PC-9 (cell line): ENCODE measurements at places on chromosomes 5 and 9. TPM values are rescaled to one million over a fixed set of nuclear protein-coding genes. Genes with fewer than 3 reads are reported as not detected.
A peak's percentile ranks its signal among the peaks of the same experiment; 100 is the strongest.

Gene SPINK6
- not detected in 2 replicates for total RNA-seq

Gene TAF11L10
- total RNA-seq = not detected in 2 replicates

Gene WWC1
- total RNA-seq = 79.5 and 97.7 TPM in 2 replicates

DNA sequence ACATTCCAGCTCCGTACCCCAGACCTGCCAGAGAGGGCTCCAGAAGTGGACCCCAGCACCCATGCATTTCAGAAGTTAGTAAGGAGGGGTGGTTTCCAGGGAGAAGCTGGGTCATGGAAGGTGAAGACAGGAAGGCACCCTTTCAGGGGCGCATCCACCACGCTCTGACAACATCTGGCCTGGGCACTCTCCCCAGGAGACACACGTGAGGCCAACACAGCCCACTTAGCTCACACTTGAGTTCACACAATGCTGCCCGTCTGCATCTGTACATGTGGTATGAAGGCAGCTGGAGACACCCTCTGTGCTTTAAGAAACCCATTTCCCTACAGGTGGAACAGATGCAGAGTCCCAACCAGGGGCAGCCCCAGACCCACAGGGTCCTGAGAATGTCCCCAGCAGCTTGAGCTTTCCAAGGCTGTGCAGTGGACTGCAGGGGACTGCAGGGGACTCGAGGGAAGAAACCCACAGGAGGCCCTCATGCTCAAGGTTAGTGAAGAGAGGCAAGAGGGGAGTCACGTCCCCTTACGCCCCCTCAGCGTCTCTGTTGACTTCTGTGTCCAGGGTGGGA lies 326.8 kb upstream of the IRX1 start:
- no peaks in the 10 kb centered on the region for H3K36me3 ChIP-seq
- no peak for DNase-seq
- H3K27me3 ChIP-seq = peaks cover 89% of the 10 kb centered on the region
- no peak overlapping the region for H3K4me3 ChIP-seq

GRCh38 chr9:85223506-85224125 lies 518.1 kb downstream of the AGTPBP1 start:
- DNase-seq = no peak
- no peaks in the 10 kb centered on the region for H3K4me1 ChIP-seq
- no peak overlapping the region for H3K27ac ChIP-seq
- H3K36me3 ChIP-seq = no peaks in the 10 kb centered on the region
- H3K4me3 ChIP-seq = no peak overlapping the region

DNA sequence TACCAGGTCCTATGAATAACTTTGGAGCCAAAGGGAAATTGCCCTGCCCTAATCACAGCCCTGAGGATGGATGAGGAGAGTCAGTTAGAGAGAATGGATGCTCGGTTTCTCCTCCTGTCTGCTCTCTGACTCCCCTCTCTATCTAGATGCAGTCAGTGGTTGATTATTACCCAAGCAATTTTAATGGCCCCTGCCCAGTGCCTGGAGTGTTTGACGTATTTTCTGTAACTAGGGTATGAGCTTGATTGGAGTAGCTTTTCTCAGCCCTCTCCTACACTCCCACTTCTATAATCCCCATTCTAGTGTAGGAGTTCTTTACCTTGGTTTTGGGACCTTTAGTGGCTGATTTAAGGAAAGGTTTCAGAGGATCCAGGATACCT lies 60.4 kb downstream of the DOCK2 start:
- H3K27ac ChIP-seq = no peak overlapping the region
- no peak overlapping the region for H3K4me3 ChIP-seq
- no peaks in the 10 kb centered on the region for H3K27me3 ChIP-seq
- DNase-seq = no peak
- no peaks in the 10 kb centered on the region for H3K36me3 ChIP-seq

DNA sequence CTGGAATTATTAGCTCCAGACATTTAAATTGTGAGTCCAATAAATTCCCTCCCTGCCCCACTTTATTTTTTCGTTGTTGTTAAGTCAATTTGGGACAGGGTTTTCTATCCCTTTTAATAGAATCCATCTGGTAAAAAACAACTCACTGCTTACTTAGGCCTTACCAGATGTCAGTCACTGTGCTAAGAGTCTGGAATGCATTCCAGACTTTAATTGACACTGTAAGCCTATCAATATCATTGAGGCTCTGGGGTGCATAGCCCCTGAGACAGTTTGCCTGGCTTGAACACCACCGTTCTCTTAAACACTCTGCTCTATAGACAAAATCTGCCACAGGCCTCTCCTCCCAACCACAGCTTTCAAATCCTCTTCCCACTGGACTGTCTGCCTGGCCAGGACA lies 175.9 kb downstream of the NSG2 start:
- H3K4me3 ChIP-seq = no peak overlapping the region
- peaks cover 56% of the 10 kb centered on the region for H3K27me3 ChIP-seq
- H3K27ac ChIP-seq = no peak overlapping the region
- DNase-seq = no peak

DNA sequence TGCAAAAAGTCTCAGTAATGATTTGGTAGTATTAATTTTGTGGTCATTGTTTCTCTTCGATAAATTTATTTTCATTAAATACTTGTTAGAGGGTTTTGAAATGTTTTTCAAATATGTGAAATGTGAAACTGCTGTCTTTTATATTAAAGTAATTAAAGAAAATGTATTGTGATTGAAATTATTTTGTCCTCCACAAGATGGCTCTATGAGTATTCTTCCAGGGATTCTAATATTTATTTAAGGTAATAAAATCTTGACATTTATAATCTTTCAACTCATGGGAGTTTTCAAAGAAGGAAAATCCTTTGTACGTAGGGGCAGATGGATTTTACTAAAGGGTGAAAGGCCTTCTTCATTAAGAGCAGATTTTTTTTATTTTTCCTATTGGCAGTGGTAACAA lies 19.3 kb downstream of the ISOC1 start:
- H3K4me1 ChIP-seq = no peaks in the 10 kb centered on the region
- no peak overlapping the region for H3K27ac ChIP-seq
- no peak for DNase-seq
- no peak overlapping the region for H3K4me3 ChIP-seq
- no peaks in the 10 kb centered on the region for H3K27me3 ChIP-seq
- H3K36me3 ChIP-seq = no peaks in the 10 kb centered on the region

DNA sequence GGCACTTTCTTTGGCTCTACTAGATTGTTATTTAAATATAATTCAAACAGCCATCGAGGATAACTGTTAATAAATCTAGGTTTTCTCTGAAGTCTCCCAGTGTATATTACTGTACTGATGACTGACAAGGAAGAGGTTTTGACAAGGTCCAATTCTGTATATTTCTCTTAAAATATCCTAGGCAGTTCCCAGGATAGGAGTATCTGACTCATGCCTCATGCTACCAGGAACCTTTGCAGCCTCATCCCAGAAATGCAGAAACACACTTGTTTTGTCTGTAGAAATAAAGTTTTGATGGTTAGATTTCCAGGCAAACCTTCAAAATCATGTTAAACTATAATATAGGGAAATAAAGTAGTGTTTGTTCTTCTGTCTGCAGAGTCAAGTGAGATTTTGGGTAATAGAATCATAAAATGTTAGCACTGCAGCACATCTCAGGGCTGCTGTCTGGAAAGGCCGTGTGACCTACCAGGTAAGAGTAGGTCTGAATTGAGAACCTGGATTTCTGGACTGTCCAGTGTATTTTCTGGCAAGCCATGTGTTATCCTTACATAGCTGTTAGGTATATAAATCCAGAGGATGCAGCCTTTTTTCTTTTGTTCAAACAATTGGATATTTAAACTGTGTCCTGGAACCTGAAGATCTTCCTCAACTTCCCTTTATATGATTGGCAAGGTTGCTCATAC lies 8.3 kb downstream of the UBE2D2 start:
- DNase-seq = no peak
- peak overlapping the region; percentile 15; the same call in 1 of the 2 replicates for H3K27ac ChIP-seq
